ENCODE measurements at places on chromosomes 1 and 21.

- no peak for DNase-seq
These were observed 52.0 kb upstream of the STUM start for GRCh38 chr1:226496453-226497015.

- DNase-seq: no peak
These were observed 2.7 kb downstream of the KHDC4 start for GRCh38 chr1:155931332-155932038.

DNA sequence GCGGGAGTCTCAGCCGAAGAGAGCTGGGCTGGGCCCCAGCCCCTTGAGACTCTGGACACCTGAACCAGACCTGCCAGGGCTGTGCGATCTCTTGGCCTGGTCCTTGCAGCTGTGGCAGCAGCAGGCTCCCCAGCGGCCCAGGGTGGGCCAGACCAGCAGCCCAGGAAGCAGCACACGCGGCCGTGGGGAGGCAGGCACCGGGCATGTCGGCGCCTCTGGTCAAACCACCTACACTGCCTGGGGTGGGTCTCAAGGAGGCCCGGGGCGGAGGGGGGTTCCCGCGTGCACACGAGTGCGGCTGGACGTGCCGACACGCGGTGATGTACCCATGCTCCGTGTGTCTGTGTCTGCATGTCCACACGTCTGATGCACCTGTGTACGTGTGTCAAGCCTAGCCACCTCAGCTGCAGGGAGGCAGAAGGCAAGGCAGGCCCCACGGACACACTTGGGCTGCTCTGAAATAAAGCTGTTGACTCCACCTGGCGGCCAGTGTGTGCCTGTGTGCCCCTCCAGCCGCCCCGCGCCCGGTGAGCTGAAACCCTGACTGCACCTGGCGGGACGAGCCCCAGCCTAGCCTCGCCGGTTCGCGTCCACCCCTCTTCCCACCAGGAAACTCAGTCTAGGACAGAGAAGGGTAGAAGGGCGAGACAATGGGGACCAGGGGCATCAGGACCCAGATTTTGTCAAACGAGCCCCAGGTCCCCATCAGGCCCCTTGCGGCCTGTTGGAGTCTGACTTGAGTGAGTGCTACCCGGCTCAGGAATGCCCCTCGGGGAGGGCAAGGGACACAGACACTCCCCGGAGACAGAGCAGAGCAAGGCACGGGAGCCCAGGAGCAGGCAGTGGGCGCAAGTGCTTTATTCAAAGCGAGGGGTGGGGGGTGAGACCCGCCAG is 11.6 kb downstream of the SCNN1D start:
- DNase-seq: peak; percentile 79

- peak; percentile 68 for DNase-seq
These were observed 24.9 kb upstream of the TMEM52 start for GRCh38 chr1:1943834-1944570.

- no peak for DNase-seq
These were observed 49.5 kb downstream of the FGGY start for GRCh38 chr1:59346429-59346828.

Data from activated naive CD4-positive, alpha-beta T cell treated with anti-CD3 and anti-CD28 coated beads, Interleukin-2, amount 10 ng/mL, durations not matched to agents 7 days and 5 days (primary cell).